ENCODE measurements at places on chromosomes 4 and X.

DNA sequence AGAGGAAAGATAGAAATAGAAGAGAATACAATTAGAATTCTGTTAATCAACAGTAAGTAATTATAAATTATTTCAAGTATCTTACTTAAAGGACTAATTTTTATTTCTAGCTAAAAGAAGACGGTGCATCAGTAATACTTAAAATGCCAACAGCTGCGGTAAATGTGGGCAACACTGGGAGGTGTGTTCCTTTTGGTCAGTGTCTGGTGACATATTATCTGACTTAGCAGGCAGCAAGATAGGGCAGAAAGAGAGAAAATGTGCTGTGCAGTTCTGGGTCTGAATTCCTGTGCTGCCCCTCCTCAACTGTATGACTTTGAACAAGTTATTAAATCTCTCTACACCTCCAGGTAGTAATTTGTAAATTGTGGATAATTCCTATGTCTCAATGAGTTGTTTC, 120.6 kb downstream of the ZNF827 start:
- DNase-seq, result no peak

GRCh38 chr4:38815885-38816782, 11.5 kb upstream of the TLR1 start:
- DNase-seq, result no peak

DNA sequence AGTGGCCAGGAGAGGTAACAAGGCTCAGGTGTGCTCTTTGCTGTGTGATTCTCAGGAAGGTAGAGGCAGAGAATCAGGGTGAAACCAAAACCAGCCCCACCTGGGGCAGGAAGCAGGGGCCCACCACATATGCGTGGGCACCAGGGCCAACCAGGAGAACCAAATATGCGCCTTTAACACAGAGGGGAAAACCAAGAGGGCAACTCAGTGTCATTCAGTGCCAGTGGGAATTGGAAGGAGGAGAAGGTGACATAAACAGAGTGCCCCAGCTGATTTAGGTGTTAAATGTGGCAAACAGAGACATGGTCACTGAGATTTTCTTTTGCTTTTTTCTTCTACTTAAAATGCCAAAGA, 106.8 kb upstream of the MAMLD1 start:
- DNase-seq, result no peak

GRCh38 chr4:948101-948935, 16.1 kb downstream of the TMEM175 start:
- no peak for DNase-seq

DNA sequence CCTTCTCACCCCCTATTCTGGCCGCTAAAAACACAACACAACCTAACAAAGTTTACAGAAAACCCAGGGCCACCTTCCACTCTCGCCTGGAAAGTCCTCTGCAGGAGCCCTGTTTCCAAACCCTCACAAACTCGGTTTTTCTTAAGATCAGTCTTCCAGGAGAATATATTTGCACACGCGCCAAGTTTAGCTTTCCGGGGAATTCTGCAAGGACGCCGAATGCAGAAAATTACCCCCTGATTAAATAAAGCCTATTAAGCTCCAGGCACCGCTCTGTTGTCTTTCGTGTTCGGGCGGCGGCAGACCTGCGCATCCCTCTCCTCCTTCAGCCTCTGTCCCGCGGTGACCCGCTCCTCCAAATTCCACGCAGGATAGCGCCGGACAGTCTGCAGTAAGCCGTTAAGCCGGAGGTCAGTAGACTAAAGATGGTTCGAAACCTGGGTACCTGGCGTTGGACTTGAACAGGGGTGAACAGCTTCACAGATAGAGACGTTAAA, 5.0 kb downstream of the MSX1 start:
- no peak for DNase-seq

- DNase-seq, result no peak
Observed at GRCh38 chr4:80096175-80096850, 23.3 kb upstream of the ANTXR2 start.

DNA sequence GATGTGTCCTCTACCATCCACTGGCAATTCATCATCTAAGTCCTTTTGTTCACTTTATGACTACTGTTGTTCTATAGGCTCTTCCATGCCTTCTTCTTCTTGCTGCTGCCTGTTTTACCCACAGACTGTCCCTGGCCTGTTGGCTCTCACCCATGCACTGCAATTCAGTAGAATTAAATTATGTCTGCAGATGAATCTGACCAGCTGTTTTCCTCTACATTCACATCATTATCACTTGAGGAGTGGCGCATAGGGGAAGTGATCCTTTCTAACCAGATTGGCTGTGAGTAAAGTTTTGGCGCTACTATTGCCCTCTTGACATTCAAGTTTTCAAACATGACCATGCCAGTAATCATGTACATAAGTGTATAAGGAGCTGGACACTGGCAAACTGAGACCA, 91.7 kb downstream of the FRMPD4 start:
- DNase-seq, result no peak

Data from NCI-H748 treated with DMSO at 0.1 percent for 48 hours (cell line).